ENCODE measurements at places on chromosomes 1 and 21.

DNA sequence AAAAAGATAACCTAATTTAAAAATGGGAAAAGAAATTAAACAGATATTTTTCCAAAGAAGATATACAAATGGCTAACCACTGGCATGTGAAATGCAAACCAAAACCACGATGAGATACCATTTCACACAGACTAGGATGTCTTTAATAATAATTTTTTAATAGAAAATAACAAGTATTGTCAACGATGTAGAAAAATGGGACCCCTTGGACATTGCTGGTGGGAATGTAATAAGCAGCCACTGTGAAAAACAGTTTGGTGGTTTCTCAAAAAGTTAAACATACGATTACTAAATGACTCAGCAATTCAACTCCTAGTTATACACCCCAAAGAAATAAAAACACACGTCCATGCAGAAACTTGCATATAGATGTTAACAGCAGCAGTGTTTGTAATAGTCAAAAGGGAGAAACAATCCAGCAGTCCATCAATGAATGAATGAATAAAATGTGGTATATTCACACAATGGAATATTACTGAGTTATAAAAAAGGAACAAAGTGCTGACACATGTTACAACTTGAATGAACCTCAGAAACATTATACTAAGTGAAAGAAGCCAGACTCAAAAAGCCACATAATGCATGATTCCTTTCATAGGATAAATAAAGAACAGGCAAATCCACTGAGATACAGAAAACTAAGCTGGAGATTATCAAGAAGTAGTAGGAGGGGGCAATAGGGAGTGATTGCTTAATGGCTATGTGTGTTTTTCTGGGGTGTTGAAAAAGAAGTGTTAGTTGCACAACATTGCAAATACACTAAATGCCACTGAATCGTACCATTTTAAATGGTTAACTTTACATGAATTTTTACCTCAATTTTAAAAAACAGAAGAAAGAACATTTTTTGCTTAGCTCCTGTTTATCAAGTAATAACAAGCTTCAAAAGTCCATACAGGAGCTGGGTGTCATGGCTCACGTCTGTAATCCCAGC is 4.1 kb downstream of the PPT1 start:
- DNase-seq = no peak

DNA sequence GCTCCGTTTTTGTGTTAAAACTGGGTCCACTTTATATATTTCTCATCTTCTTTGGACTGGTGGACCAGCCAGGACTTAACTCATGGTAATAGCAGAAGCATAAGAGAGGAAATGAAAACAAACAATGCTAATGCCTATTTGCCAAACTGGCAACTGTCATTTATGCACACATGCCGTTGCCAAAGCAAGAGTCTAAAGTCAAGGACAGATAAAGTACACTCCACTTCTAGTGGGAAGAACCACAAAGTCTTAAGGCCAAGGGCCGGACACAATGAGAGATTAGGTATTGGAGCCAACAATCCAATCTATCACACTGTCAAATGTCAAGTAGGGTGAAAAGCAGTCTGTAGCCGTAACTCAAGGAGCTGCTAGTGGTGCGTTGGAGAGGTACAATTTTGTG is 157.7 kb downstream of the LYPLAL1 start:
- no peak for DNase-seq

DNA sequence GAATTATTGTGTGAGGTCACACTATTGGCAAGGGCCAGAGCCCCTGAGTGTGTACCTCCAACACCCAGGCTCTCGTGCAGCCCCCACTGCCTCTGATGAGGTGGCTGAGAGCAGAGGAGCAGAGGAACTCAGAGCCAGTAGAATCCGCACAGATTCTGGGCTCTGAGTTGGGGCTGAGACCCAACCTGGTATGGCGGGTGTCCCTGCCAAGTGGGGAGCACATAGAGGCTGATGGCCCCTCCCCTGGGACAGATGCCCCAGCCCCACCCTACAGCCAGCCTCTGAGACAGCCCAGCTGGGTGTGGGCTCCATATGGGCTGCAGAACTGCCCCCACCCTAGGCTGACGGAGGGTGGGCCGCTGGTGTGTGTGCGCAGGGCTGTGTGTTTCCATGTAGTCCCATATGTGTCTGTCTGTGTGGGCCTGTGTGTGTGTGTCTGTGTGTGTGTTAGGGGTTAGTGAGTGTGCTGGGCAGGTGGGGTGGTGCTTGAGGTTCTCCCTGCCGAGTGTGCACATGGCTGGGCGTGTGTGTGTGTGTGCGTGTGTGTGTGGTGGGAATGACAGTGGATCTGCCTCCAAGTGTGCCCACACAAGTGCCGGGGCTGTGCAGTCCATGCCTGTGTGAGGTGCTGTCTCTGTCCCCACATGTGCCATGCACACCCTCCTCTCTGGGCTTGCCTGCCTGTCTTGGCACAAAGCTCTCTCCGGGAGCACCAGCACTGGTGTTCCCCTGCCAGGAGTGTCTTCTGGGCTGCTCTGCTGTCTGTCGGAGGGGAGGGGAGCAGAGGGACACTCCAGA is 24.4 kb downstream of the FOXO6 start:
- no peak for DNase-seq

DNA sequence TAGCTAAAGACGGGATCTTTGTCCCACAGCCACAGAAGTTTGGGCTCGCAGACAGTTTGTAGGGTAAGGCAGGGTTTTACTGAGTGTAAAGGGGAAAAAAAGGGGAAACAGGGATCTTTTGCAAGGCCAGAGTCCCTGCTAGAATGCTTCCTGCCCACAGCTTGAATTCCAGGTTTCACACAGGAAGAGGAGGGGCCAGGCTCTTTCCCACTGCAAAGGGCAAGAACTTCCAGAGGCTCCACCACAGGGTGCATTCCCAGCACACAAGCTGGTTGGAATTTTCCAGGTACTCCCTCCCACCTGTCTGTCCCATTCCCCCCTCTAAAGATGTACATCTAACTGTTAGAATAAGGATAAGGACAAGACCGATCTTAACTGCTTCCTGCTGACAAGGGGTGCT is 1126.9 kb downstream of the KCNT2 start:
- DNase-seq = no peak

- no peak for DNase-seq
These were observed 13.1 kb upstream of the PSMG1 start for GRCh38 chr21:39196310-39196709.
